Frontal cortex (tissue), 4 donors: ENCODE measurements at places on chromosomes 3 and 15.

DNA sequence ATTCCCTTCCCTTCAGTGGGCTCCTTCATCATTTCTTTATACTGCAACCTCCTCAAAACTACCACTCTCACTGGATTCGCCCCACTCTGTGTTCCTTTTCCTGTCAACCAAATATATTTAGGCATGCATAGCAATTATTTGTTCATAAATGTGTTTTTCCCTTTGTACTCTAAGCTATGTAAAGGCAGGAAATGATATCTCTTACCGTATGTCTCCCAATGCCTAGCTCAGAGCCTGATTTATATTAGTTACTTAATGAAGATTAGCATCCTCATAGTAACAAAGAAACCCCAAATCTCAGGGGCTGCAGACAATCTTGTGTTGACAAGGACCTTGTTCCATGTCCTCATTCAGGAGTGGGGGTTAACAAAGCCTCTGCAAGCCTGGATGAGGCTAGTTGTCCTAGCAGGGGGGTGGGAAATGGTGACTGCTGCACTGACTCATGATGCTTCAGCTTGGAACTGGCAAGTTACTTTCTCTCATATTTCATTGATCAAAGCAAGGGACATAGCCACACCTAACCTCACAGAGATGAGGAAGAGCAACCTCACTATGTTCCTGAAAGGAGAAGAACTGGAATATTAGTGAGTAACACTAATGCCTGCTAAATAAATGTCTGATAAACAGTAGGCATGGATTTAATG lies 15.2 kb downstream of the PHLDB2 start:
- DNase-seq = no peak

DNA sequence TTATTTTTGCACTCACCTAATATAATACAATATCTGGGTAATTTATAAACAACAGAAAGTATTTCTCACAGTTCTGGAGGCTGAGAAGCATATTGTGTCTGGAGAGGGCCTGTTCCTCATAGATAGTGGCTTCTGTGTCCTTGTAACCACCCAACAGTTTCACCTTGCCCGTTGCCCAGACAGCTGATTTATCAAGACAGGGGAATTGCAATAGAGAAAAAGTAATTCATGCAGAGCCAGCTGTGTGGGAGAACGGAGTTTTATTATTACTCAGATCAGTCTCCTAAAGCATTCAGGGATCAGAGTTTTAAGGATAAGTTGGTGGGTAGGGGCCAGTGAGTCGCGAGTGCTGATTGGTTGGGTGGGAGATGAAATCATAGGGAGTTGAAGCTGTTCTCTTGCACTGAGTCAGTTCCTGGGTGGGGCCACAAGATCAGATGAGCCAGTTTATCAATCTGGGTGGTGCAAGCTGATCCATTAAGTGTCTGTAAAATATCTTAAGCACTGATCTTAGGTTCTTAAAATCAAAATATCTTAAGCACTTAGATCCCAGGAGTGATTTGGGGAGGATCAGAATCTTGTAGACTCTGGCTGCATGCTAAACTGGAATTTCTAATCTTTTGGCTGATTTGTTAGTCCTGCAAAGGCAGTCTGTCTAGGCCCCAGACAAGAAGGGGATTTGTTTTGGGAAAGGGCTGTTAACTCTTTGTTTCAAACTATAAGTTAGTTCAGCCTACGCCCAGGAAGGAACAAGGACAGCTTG lies 33.9 kb upstream of the C15orf39 start:
- DNase-seq = no peak

- DNase-seq = no peak
These were observed 21.0 kb upstream of the SLC25A38 start for GRCh38 chr3:39362192-39362591.

DNA sequence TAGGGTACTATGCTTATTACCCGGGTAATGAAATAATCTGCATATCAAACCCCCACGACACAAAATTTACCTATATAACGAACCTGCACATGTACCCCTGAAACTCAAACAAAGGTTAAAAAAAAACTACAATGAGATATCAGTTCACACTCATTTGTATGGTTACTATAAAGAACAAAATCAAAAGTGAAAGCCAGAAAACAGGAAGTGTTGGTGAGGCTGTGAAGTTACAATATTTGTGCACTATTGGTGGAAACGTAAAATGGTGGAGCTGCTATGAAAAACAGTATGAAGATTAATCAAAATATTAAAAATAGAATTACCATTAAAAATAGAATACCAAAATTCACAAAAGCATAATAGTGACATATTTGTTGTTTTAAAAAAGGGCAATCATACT lies 128.9 kb downstream of the ZIC1 start:
- DNase-seq = no peak

- no peak for DNase-seq
These were observed 141.8 kb downstream of the IL20RB start for GRCh38 chr3:137099364-137100219.
